ENCODE measurements at places on chromosomes 13 and 19. TPM values are rescaled to one million over a fixed set of nuclear protein-coding genes. Genes with fewer than 3 reads are reported as not detected.

- DNase-seq, result no peak
- no peak overlapping the region for H3K27ac ChIP-seq
- H3K36me3 ChIP-seq, result no peaks in the 10 kb centered on the region
- no peak overlapping the region for H3K4me3 ChIP-seq
Measured at GRCh38 chr13:27128825-27129627, 42.6 kb downstream of the USP12 start.

DNA sequence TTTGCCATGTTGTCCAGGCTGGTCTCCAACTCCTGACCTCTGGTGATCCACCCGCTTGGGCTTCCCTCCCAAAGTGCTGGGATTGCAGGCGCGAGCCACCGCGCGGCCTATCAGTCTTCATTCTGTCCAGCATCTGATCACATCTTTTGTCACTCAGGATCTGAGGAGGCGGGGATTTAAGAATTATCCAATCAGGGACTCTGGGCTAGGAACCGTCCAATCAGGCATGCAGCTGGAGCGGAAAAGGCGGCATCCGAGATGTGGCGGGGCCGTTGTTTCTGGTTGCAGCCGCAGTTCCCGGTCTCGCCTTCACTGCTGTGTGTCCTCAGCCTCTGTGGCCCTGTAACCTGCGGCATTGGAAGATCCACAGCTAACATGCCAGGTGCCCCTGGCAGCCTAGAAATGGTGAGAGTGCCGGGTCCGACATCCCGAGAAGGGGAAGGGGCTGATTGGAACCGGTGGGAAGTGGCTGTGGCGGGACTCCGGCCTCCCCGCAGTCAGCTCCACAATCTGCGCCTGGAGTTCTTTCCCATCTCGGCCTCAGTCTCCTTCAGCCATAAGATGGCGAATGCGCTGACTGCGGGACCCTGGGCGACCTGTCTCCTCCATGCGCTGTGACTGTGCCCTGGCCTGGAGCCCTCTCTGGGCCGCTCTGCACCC, at the start of gene ZNF729:
Gene ZNF729, plus strand, starts transcription at position 291 of the 660 bp plus-strand sequence. Its CDS starts 85 bp downstream, at position 376.
- H3K27ac ChIP-seq, result no peak within 1 kb of the TSS
- no peaks in the 10 kb centered on the region for H3K4me1 ChIP-seq
- no peaks in the 10 kb centered on the region for H3K36me3 ChIP-seq
- DNase-seq, result peak; percentile 69
- no peaks in the 10 kb centered on the region for H3K27me3 ChIP-seq

LGALS4 gene
- total RNA-seq, result 0.80 TPM

- H3K36me3 ChIP-seq, result no peaks in the 10 kb centered on the region
- H3K27ac ChIP-seq, result no peak overlapping the region
- H3K4me3 ChIP-seq, result peak overlapping the region; percentile 48
- peaks cover 5% of the 10 kb centered on the region for H3K4me1 ChIP-seq
Measured at GRCh38 chr13:78608252-78608687, 4.9 kb upstream of the POU4F1 start.

OR7A5 gene
- not detected for total RNA-seq

DNA sequence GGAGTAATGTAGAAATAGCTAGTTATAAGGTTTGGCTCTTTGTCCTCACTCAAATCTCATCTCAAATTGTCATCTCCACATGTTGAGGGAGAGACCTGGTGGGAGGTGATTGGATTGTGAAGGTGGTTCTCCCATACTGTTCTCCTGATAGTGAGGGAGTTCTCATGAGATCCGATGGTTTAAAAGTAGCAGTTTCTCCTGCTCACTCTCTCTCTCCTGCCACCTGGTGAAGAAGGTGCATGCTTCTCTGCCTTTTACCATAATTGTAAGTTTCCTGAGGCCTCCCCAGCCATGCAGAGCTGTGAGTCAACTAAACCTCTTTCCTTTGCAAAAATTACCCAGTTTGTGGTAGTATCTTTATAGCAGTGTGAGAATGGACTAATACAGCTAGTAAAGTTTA, 849.4 kb downstream of the DACH1 start:
- H3K36me3 ChIP-seq, result no peaks in the 10 kb centered on the region
- no peaks in the 10 kb centered on the region for H3K4me1 ChIP-seq
- no peak overlapping the region for H3K4me3 ChIP-seq
- no peaks in the 10 kb centered on the region for H3K27me3 ChIP-seq
- no peak for DNase-seq
- no peak overlapping the region for H3K27ac ChIP-seq

DNA sequence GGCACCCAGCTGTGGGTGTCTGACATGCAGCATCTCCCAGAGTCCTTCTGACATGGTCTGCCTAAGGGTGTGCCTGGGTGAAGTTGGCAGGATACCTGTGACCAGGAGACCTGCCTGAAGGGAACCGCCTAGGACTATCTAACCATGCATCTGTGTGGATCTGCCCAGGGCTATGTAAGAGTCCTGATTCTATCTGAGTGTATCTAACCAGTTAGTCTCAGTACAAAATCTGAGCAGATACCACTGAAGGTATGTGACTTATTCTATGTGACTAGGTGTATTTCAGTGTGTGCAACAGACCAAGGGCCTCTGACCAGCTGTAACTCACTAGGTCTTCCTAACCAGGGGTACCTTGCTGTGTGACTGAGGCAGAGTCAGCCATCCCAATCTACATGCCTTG, 28.2 kb upstream of the FBL start:
- no peak overlapping the region for H3K4me3 ChIP-seq
- no peaks in the 10 kb centered on the region for H3K27me3 ChIP-seq
- DNase-seq, result no peak
- H3K4me1 ChIP-seq, result no peaks in the 10 kb centered on the region
- H3K36me3 ChIP-seq, result no peaks in the 10 kb centered on the region

DNA sequence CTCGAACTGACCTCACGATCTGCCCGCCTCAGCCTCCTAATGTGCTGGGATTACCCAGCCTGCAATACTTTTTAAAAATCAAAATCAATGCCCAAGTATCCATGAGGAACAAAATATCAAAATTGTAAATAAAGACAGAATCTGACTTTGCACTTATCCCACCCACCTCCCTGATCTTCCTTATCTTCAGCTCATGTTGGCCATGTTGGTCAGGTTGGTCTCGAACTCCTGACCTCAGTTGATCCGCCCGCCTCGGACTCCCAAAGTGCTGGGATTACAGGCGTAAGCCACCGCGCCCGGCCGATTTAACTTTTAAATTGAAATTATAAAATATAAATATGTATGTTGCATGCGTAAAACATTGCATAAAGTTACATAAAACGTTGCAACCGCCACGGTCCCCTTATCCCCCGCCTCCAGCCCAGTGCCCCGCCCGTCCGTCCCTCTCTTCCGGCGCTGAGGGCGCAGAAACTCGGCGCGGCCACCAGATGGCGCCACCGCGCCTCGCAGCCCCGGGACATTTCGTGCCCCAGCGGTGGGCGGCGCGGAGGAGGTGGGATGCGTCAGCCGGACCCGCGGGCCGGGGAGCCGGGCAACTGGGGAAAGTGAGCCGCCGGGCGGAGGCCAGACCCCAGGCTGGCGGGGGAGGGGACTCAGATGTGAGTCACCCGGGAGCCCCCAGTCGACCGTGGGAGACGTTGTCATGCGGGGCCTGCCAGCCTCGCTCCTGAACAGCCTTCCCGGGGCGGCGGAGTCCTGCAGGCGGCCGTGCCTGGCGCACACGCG, 1.5 kb upstream of the GADD45B start:
- no peaks in the 10 kb centered on the region for H3K27me3 ChIP-seq
- no peaks in the 10 kb centered on the region for H3K36me3 ChIP-seq
- peak; percentile 84 for DNase-seq
- peak overlapping the region; percentile 71 for H3K4me3 ChIP-seq
- peaks cover 11% of the 10 kb centered on the region for H3K4me1 ChIP-seq
- peak overlapping the region; percentile 94 for H3K27ac ChIP-seq

ZNF441 gene
- total RNA-seq, result 17.6 TPM

DNA sequence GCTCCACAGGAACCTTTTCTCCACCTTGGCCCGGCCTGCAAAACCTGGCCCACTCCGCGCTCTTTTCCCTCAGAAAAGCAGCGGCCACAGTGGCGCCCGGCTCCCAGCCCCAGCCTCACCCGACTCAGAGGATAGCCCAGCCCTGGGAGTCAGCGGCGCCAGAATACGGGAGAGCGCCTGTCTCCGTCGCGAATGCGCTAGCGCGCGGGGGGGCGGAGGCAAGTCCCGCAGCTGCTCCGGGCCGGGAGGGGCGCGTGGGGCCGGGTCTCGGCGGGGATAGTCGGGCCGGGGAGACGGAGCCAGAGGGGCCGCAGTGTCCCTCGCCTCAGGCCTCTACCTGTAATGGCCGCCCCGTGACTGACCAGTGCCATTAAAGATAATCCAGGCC, at the start of gene ZFP30:
Gene ZFP30, minus strand, starts transcription at position 165 of the 388 bp plus-strand sequence. CDS start 7,643 bp downstream, outside the sequence.
- no peaks in the 10 kb centered on the region for H3K36me3 ChIP-seq
- H3K27ac ChIP-seq, result peak within 1 kb of the TSS; percentile 92
- H3K4me1 ChIP-seq, result no peaks in the 10 kb centered on the region
- H3K4me3 ChIP-seq, result peak within 1 kb of the TSS; percentile 77

GRCh38 chr19:57803265-57803593, 11.5 kb downstream of the ZNF552 start:
- DNase-seq, result no peak
- H3K27me3 ChIP-seq, result no peaks in the 10 kb centered on the region
- no peaks in the 10 kb centered on the region for H3K4me1 ChIP-seq
- no peaks in the 10 kb centered on the region for H3K36me3 ChIP-seq

DNA sequence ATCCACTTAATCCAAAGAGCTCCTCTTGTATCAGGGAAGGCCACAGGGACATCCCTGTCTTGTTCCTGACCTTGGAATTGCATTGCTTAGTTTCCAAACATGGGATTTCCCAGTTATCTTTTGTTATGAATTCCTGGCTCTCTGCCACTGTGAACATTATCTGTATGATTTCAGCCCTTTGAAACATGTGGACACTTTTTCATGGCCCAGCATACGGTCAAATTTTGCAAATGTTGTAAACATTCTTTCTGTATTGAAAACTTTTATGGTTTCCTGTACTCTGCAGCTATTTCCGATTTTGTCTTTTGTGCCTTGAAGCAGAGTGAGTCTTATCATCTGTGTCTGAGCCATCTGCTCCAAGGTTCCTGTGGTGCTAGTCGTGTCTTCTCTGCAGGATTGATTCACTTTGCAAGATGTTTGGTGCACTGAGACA, 4.5 kb upstream of the CFAP97D2 start:
- no peaks in the 10 kb centered on the region for H3K36me3 ChIP-seq
- no peaks in the 10 kb centered on the region for H3K4me1 ChIP-seq
- no peaks in the 10 kb centered on the region for H3K27me3 ChIP-seq
- no peak overlapping the region for H3K4me3 ChIP-seq
- no peak overlapping the region for H3K27ac ChIP-seq

GRCh38 chr19:16970821-16971220, 55.8 kb downstream of the CPAMD8 start:
- H3K27me3 ChIP-seq, result no peaks in the 10 kb centered on the region
- H3K36me3 ChIP-seq, result no peaks in the 10 kb centered on the region
- H3K4me3 ChIP-seq, result no peak overlapping the region
- no peaks in the 10 kb centered on the region for H3K4me1 ChIP-seq
- DNase-seq, result peak; percentile 36
- no peak overlapping the region for H3K27ac ChIP-seq

- no peaks in the 10 kb centered on the region for H3K27me3 ChIP-seq
- no peaks in the 10 kb centered on the region for H3K36me3 ChIP-seq
- no peak for DNase-seq
- H3K4me1 ChIP-seq, result no peaks in the 10 kb centered on the region
Measured at GRCh38 chr13:57825066-57825465, 193.5 kb downstream of the PCDH17 start.

DACH1 gene
- 11.5 TPM for total RNA-seq

DNA sequence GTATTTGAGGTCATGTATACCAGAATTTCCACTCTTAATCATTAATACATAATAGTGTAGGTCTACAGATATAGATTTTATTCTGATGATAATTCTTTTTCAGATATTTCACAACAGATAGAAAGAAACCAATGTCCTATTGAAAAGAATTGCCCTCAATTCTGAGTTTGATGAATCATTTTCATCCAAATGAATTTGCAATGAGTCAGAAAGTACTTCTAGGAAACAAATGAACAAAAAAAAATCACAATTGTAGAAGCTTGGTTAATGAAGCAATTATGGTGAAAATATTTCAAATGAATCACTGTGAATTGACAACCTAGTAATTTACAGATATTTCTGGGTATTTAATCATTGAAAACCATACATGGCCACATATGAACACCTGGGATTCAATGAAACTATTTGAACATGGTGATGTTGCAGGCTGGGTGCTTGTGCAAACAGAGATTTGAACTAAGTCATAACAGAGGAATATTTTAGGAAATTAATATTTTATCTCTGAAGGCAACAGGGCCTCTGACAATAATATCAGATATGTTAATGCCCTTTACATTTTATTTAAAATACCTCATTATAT, 360.9 kb downstream of the SLITRK5 start:
- no peaks in the 10 kb centered on the region for H3K36me3 ChIP-seq
- H3K4me1 ChIP-seq, result no peaks in the 10 kb centered on the region
- no peak overlapping the region for H3K4me3 ChIP-seq
- no peaks in the 10 kb centered on the region for H3K27me3 ChIP-seq
- H3K27ac ChIP-seq, result no peak overlapping the region

DNA sequence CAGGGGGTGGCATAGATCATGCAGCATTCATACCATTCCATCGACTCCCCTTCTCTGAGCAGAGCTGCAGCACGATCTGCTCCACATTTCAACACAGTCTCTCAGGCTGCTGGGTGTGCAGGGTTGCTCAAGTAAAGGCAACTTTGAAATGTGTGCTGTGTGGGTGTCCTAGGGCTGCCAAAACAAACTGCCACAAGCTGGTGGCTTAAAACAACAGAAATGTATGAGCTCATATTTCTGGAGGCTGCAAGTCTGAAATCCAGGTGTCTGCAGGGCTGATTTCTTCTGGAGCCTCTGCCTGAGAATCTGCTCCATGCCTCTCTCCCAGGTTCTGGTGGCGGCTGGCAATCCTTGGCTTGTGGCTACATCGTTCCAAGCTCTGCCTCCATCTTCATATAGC, 63.7 kb upstream of the WDFY2 start:
- no peak for DNase-seq
- no peaks in the 10 kb centered on the region for H3K27me3 ChIP-seq
- no peak overlapping the region for H3K27ac ChIP-seq
- H3K36me3 ChIP-seq, result no peaks in the 10 kb centered on the region

DNA sequence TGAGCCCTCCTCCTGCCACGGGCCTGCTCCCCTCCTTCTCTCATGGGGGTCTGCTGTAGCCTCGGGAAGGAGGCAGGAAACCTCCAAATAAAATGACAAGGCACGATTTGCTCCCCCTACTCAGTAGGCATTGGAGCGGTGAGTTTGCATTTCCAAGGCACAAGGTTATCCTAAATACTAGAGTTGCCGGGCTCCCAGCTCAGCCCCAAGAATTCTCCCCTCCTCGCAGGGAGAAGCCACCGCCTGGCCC, 1.5 kb downstream of the CEBPA start:
- no peaks in the 10 kb centered on the region for H3K4me1 ChIP-seq
- H3K36me3 ChIP-seq, result no peaks in the 10 kb centered on the region
- no peaks in the 10 kb centered on the region for H3K27me3 ChIP-seq
- no peak for DNase-seq

ZNF415 gene
- total RNA-seq, result 14.1 TPM

TYK2 gene
- total RNA-seq, result 104 TPM

DNA sequence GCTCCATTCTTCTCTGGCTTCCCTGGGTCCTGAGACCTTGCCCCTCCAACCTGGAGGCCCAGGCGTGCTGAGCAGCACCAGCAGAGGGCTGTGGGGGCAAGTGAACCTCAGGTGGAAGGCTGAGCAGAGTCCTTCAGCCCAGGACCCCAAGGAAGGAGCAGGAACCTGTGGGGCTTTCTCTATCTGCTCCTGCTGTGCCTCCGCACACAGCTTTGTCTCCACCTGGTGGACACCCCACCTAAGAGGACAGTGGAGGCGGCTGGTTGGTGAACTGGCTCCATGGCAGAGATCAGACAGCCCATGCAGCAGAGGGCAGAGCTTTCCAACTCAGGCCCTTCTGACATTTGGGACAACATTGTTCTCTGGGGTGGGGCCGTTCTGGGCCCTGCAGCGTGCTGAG, 19.7 kb downstream of the ZFR2 start:
- H3K27ac ChIP-seq, result no peak overlapping the region
- no peaks in the 10 kb centered on the region for H3K36me3 ChIP-seq
- no peak for DNase-seq
- H3K4me1 ChIP-seq, result no peaks in the 10 kb centered on the region
